ENCODE measurements at places on chromosomes 1 and 21.

DNA sequence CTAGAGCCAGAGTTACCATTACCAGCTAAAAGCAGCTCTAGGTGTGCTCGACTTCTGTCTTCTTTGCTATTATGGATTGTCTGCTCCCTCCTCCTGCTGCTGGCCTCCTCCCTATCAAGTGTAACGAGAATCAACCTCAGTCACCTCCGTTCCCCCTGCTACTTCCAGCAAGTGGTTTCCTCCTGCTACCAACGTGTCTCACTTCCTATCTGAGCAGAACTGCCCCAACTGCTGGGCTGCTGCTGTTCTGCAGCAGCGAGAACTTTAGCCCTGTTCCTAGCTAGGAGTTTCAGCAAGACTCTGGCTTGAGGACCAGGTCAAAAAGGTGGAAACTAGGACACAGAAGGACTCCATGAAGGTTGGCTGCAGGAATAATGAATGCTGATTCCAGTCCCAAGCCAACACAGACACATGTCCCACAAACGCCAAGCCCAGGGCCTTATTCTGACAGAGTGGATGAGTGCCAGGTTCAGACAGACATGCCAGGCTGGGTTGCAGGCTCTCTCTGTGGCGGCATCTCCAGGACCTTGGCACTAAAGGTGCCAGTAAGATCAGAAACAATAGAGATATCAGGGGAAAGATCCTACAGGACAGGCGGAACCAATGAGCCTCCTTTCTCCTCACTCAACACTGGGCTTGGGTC is 46.9 kb downstream of the CD34 start:
- peaks cover 67% of the 10 kb centered on the region for H3K4me1 ChIP-seq
- peak overlapping the region; percentile 41 for H3K4me3 ChIP-seq
- peak; percentile 73 for DNase-seq
- peak overlapping the region; percentile 84 for H3K27ac ChIP-seq

DNA sequence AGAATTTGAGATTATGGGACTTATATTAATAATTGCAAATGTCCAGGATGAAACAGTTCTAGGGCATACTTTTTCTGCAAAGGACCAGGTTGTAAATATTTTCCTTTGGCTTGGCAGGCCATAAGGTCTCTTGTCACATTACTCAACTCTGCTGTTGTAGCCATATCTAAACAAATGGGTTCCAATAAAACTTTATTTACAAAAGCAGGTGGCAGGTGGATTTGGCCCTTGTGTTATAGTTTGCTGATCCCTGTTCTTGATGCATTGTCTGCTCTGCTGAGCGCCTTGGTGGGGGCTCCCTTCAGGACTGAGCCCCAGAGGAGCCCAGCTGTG is 258.5 kb downstream of the FOXD2 start:
- H3K4me3 ChIP-seq = no peak overlapping the region
- peaks cover 5% of the 10 kb centered on the region for H3K27me3 ChIP-seq
- H3K4me1 ChIP-seq = no peaks in the 10 kb centered on the region
- no peak for DNase-seq
- no peaks in the 10 kb centered on the region for H3K36me3 ChIP-seq

DNA sequence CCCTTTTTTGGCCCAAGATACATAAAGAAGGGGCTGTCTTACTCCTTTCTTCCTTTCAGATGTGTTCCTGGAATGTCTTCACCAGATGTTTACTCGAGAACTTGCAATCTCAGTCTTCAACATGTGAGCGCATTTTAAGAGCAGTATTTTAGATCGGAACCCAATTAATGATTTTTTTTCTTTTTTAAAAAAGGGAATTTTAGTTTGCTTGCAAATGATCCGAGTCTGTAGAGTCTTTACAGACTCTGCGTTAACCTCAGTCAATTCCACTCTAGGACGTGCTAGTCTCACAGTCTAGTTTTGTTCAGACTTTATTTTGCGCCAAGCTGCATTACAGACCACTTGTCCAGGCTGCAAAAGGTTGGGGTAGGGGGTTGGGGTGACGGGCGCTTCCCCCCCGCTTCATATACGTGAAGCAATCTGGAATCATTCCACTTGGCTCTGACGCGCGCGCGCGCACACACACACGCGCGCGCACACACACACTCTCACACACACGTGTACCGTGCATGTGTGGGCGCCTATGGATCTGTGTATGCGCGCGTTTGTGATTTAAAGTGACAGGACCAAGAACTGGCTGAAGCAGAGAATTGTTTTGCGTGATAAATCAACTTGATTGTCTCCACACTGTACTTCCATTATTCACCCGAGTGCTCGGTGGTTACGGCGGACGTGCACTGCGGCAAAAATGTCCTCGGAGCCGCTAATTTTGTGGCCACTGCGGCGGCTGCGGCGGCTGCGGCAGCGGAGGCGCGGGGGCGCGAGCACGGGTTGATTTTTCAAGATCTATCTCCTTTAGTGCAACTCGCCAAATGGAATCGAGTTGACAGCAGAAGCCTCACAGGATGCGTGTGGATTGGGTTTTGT is 25.6 kb upstream of the NFIA start:
- no peaks in the 10 kb centered on the region for H3K36me3 ChIP-seq
- H3K27me3 ChIP-seq = peaks cover 78% of the 10 kb centered on the region
- peak; percentile 46 for DNase-seq
- H3K4me1 ChIP-seq = peaks cover 33% of the 10 kb centered on the region
- H3K4me3 ChIP-seq = peak overlapping the region; percentile 76

- DNase-seq = no peak
- no peak overlapping the region for H3K4me3 ChIP-seq
- H3K36me3 ChIP-seq = peaks cover 82% of the 10 kb centered on the region
- H3K4me1 ChIP-seq = peaks cover 87% of the 10 kb centered on the region
- peak overlapping the region; percentile 95 for H3K27ac ChIP-seq
Measured at GRCh38 chr1:207333009-207333600, 11.6 kb downstream of the CD55 start.

DNA sequence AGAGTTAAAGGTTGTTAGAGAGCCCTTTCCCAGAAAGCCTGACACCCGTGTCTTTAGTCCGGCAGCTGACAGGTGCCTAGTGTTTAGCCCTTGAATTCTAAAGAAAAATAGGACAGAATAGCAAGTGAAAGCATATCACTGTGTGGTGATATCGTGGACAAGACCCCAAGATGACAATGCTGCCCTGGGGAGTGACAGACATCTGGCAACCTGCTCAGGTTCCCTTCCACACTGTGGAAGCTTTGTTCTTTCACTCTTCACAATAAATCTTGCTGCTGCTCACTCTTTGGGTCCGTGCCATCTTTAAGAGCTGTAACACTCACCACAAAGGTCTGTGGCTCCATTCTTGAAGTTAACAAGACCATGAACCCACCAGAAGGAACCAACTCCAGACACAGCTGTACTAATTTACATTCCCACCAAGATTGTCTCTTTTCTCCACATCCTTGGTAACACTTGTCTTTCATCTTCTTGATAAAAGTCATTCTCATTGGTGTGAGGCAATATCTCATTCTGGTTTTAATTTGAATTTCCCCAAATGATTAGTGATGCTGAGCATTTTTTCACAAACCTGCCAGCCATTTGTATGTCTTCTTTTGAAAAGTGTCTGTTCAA is 107.6 kb upstream of the SGIP1 start:
- H3K27ac ChIP-seq = no peak overlapping the region
- no peak overlapping the region for H3K4me3 ChIP-seq
- peaks cover 7% of the 10 kb centered on the region for H3K36me3 ChIP-seq
- no peak for DNase-seq

GRCh38 chr1:38612951-38613350 is 246.6 kb downstream of the RRAGC start:
- H3K27me3 ChIP-seq = peaks cover 28% of the 10 kb centered on the region
- H3K27ac ChIP-seq = no peak overlapping the region
- H3K4me1 ChIP-seq = no peaks in the 10 kb centered on the region
- H3K36me3 ChIP-seq = no peaks in the 10 kb centered on the region
- DNase-seq = no peak

- peak overlapping the region; percentile 57 for H3K27ac ChIP-seq
- no peaks in the 10 kb centered on the region for H3K27me3 ChIP-seq
- peak; percentile 26 for DNase-seq
- H3K4me1 ChIP-seq = peaks cover 20% of the 10 kb centered on the region
- peaks cover 12% of the 10 kb centered on the region for H3K36me3 ChIP-seq
Measured at GRCh38 chr1:28456078-28456477, 49.8 kb upstream of the RCC1 start.

GRCh38 chr1:8371372-8371991 is 53.6 kb downstream of the SLC45A1 start:
- peaks cover 11% of the 10 kb centered on the region for H3K36me3 ChIP-seq
- no peaks in the 10 kb centered on the region for H3K27me3 ChIP-seq
- H3K4me3 ChIP-seq = no peak overlapping the region
- no peak overlapping the region for H3K27ac ChIP-seq
- DNase-seq = no peak

- no peaks in the 10 kb centered on the region for H3K36me3 ChIP-seq
- peaks cover 92% of the 10 kb centered on the region for H3K27me3 ChIP-seq
- no peak overlapping the region for H3K27ac ChIP-seq
- H3K4me1 ChIP-seq = peaks cover 71% of the 10 kb centered on the region
- no peak overlapping the region for H3K4me3 ChIP-seq
Measured at GRCh38 chr1:16158993-16159831, 3.3 kb upstream of the EPHA2 start.

GRCh38 chr1:36865602-36865900 is 168.8 kb downstream of the GRIK3 start:
- no peaks in the 10 kb centered on the region for H3K36me3 ChIP-seq
- peaks cover 7% of the 10 kb centered on the region for H3K27me3 ChIP-seq
- H3K4me1 ChIP-seq = no peaks in the 10 kb centered on the region
- no peak for DNase-seq
- H3K27ac ChIP-seq = no peak overlapping the region

GRCh38 chr1:90133133-90133532 is 138.2 kb downstream of the ZNF326 start:
- no peak overlapping the region for H3K4me3 ChIP-seq
- H3K36me3 ChIP-seq = no peaks in the 10 kb centered on the region
- no peak overlapping the region for H3K27ac ChIP-seq
- no peak for DNase-seq
- peaks cover 17% of the 10 kb centered on the region for H3K27me3 ChIP-seq

- no peak overlapping the region for H3K4me3 ChIP-seq
- peaks cover 14% of the 10 kb centered on the region for H3K27me3 ChIP-seq
- no peak overlapping the region for H3K27ac ChIP-seq
- H3K4me1 ChIP-seq = peaks cover 4% of the 10 kb centered on the region
- no peaks in the 10 kb centered on the region for H3K36me3 ChIP-seq
Measured at GRCh38 chr1:160367934-160368923, 1.4 kb downstream of the NHLH1 start.

GRCh38 chr1:34777519-34778321 is 3.3 kb upstream of the GJB3 start:
- no peak overlapping the region for H3K27ac ChIP-seq
- DNase-seq = no peak
- no peaks in the 10 kb centered on the region for H3K36me3 ChIP-seq
- no peaks in the 10 kb centered on the region for H3K4me1 ChIP-seq
- H3K27me3 ChIP-seq = peaks cover 42% of the 10 kb centered on the region
- no peak overlapping the region for H3K4me3 ChIP-seq

DNA sequence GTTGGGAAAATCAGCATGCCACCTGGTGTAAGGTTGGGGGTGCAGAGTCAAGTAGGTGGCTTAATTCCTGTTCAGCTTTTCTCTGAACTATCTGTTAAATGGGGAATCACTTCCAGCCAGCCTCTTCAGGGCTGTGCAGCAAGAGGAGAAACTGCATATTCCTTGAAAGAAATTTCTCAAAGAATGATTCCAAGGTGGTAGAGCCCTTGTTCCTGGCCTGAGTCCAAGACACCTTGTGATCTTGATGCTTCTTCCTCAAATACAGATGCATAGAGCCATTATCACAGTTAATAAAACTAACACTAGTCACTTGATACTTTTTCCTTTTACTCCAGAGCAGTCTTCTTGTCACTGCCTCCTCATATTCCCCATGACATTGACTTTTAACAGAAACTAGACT is 5.2 kb downstream of the TXLNA start:
- no peak overlapping the region for H3K4me3 ChIP-seq

DNA sequence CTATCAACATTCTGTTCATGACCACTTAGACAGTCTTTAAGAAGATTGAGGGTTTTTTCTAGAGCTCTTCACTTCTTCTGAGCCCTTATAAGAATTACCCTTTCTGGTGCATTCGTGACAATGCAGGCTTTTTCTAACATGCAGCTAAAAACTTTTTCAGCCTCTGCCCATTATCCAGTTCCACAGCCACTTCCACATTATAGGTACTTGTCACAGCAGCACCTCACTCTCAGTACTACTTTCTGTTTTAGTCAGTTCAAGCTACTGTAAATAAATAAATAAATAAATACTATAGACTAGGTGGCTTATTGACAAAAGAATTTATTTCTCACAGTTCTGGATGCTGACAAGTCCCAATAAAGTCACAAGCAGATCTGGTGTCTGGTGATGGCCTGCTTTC is 284.4 kb upstream of the PKN2 start:
- no peak for DNase-seq
- no peaks in the 10 kb centered on the region for H3K36me3 ChIP-seq
- no peaks in the 10 kb centered on the region for H3K27me3 ChIP-seq
- no peak overlapping the region for H3K4me3 ChIP-seq
- no peaks in the 10 kb centered on the region for H3K4me1 ChIP-seq

Data from activated naive CD4-positive, alpha-beta T cell treated with anti-CD3 and anti-CD28 coated beads, Interleukin-2, amount 10 ng/mL, durations not matched to agents 7 days and 5 days (primary cell).